ENCODE measurements at places on chromosomes 2 and 18.

- DNase-seq, result no peak
Observed at GRCh38 chr2:219631904-219632759, 4.7 kb downstream of the SLC4A3 start.

GRCh38 chr2:109662889-109663288, 48.7 kb downstream of the SOWAHC start:
- DNase-seq, result no peak

GRCh38 chr2:66439812-66440542, 5.1 kb downstream of the MEIS1 start:
- no peak for DNase-seq

DNA sequence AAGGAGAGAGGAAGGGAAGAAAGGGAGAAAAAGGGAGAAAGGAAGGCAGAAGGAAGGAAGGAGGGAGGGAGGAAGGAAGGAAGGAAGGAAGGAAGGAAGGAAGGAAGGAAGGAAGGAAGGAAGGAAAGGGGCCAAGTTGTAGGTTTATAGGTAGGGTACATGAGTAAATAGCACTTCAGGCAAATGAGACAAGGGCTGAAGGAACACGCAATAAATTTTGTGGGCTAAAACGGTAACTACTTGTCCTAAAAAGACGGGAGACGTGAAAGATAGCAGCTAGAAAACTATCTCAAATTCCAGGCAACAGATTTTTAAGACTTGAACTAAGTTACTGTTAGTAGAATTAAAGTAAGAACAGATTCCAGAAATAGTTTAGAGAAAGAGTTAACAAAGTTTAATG, 129.3 kb upstream of the XIRP2 start:
- no peak for DNase-seq

GRCh38 chr18:59051470-59052165, 88.1 kb upstream of the SEC11C start:
- DNase-seq, result no peak

DNA sequence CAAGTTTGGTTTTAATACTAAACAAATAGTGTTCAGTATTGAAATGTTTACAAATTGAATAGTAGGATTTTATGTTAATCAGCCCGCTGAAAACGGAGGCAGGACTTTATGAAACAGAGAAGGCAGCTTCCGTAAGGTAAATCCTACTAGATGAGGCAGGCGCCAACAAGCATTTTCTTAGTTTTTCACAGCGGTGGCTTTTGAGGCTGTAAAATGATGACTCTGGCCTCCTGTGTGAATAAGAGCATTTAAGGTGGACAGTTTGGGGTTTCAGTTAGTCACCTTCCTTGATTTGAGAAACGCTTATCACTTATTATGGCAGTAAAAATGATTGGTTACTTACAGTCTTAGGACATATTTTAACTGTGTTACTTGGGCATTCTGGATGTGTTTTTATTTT, 212.9 kb downstream of the PTGR3 start:
- no peak for DNase-seq

DNA sequence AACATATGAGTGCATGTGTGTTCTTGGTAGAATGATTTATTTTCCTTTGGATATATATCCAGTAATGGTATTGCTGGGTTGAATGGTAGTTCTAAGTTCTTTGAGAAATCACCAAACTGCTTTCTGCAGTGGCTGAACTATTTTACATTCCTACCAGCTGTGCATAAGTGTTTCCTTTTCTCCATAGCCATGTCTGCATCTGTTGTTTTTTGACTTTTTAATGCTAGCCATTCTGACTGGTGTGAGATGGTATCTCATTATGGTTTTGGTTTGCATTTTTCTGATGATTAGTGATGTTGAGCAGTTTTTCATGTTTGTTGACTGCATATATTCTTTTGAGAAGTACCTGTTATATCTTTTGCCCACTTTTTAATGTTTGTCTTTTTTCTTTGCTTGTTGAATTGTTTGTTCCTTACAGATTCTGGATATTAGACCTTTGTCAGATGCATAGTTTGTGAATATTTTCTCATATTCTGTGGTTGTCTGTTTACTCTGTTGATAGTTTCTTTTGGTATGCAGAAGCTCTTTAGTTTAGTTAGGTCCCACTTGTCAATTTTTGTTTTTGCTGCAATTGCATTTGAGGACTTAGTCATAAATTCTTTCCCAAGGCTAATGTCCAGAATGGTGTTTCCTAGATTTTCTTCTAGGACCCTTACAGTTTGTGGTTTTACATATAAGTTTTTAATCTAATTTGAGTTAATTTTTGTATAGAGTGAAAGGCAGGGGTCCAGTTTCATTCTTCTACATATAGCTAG, 17.6 kb upstream of the KCNE4 start:
- DNase-seq, result no peak

DNA sequence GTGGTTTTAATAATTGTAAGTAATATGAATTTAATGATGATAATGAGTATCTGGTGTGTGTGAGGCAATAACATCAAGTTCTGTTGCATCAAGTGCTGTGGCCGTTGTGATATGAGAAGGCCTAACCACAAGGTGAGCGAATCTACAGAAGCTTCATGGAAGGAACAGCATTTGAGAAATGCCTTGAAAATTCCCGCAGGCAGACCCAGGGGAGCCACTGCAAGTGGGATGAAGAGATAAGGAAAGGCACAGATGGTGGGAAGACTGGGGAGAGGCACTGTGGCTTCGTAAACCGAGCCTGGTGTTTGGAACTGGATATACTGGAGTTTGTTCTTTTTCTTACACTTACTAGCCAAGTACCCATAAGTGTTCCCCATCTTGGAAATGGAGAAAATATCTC, 357.5 kb downstream of the PTPRM start:
- DNase-seq, result no peak

- peak; percentile 74 for DNase-seq
Observed at GRCh38 chr2:233413559-233414272, 59.4 kb downstream of the DGKD start.

DNA sequence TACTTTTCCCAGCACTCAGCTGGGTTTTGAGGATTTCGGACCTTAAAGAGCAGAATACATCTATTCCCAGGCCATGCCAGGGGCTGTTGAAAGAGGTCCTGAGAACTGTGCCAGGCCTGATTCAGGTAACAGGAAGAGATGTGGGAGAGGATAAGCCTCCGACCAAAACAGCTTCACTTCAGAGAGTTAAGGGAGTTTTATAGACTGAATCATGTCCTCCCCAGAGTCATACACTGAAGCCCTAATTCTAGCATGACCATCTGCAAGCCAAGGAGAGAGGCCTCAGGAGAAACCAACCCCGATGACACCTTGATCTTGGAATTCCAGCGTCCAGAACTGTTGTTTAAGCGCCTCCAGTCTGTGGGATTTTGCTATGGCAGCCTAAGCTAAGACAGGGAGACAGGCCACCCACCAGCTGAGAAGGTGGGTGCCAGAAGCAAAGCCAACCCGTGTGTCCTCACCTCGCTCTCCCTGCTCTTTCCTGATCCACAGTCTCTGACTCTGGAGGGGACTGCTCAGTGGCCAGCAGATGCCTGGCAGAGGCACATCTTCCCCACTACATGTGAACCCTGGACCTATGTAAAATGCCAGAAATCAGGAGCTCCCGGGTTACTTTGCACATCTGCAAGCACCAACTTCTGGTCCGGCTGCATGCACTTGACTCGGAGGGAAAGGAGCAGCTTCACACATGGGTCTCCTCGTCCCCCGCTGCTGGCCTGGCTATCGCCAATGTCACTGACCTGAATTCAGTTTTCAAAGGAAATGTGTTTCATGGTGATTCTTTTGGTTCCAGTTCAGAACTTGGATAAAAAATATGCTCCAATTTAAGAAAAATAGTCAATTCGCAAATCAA, 116.8 kb upstream of the EPC2 start:
- DNase-seq, result no peak

DNA sequence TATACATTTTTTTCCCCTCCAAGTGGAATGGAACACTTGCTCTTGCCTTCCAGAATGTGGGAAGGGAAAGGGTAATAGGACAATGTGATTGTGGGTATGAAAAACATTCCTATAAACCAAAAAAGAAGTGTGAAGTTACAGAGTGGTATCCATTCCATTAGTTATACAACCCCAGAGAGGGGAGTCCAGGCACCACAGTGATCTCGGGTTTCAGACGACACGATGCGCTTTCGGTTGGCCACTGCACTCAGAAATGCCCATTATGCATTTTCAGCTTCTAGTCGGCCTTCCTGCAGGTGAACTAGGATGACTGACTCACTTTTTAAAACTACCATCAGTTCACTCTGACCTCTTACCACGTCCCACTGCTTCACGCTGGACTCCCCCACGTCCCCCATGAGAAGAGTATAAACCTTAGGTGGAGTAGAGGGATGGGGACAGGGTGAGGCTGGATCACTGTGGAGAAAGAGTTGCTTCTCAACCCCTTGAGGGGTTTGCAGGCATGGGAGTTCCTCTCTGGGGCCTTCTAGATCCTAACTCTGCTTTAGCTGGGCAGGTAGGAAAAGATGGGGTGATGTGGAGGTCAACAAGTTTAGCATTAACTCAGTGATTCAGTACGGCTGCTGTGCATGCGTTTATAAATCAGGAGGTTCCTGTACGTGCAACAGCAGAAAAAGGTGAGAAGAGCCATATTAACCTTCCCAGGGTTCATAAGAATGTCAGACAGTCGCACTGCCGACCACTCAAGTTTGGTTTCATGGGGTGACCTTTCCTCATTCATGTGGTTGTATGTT, 50.5 kb downstream of the ZNF532 start:
- DNase-seq, result no peak

GRCh38 chr2:224982910-224983711, 59.2 kb downstream of the DOCK10 start:
- peak; percentile 61 for DNase-seq

GRCh38 chr2:25204190-25204838, 35.9 kb upstream of the POMC start:
- peak; percentile 59 for DNase-seq

GRCh38 chr18:364256-364826, 96.5 kb upstream of the THOC1 start:
- peak; percentile 31 for DNase-seq

GRCh38 chr2:72846171-72847095, 20.6 kb upstream of the EXOC6B start:
- DNase-seq, result no peak

- no peak for DNase-seq
Observed at GRCh38 chr2:156343096-156343939, 10.8 kb upstream of the NR4A2 start.

- DNase-seq, result no peak
Observed at GRCh38 chr2:26975102-26975501, 4.7 kb downstream of the MAPRE3 start.

DNA sequence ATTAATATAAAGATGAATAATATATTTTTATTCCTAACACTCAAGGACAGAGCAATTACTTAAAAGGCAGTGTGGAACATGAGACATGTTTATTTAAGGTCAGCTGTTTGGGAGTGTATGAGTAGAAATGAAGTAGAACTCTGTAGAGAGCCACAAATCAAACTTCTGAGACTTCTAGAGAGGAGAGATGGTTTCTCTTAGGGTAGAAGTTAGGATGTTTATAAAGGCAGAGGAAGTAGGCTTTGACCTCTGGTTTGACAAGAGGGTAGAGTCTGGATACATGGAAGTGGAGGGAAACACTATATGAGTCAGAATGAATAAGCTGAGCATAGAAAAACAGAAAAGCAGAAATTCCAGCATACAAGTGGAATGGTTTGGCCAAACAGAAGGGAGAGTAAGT, 262.1 kb upstream of the KLHL14 start:
- DNase-seq, result no peak

GRCh38 chr2:25030702-25031101, 11.2 kb upstream of the EFR3B start:
- DNase-seq, result no peak

DNA sequence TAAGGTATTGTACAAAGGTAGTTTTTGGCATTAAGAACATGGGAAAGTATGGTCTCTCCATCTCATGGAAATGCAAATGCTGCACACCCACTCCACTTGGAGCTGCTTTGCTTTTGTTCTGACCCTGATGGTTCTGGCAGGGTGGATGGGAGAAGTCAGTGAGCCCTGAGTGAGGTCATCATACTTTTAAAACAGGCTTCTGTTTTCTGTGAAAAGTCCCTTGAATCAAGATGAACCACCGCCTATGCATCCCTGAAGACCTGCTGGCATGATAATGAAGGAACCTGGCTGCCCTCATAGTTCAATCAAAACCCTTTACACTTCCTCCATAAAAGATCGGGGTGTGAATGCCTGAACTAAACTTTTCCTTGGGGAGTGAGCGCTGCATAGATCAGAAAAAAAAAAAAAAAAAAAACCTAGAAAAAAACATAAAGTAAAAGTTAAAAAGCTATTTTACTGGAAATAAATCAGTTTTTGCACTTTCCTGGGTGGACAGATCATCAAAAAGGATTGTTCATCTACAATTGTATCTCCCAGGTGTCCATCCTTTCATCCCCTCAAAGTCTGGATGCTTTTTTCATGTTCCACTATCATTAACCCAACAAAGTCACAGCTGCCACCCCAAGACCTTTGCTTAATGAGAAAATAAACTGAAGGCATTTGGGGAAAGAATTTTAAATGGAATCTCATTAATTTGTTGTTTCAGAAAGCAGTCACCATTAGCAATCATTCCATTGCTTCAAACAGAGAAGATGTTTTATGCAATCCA, 728.1 kb upstream of the DDX18 start:
- no peak for DNase-seq

DNA sequence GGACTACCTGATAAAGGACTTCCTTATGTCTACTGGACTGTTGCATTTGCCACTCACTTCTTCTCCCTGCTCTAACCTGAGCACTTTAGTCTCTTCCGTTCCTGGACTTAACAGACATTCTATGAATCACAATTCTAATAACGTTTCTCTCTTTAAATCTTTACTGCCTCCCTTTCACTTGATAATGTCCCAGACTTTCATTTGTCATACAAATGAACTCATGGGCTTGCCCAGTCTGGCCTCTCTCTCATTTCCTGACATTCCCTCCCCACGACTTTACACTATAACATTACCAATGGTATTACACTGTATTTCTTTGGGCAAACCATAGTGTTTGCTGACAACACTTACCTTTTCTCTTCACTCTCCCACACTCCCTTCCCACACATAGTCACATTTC, 540.7 kb upstream of the TMEFF2 start:
- no peak for DNase-seq

DNA sequence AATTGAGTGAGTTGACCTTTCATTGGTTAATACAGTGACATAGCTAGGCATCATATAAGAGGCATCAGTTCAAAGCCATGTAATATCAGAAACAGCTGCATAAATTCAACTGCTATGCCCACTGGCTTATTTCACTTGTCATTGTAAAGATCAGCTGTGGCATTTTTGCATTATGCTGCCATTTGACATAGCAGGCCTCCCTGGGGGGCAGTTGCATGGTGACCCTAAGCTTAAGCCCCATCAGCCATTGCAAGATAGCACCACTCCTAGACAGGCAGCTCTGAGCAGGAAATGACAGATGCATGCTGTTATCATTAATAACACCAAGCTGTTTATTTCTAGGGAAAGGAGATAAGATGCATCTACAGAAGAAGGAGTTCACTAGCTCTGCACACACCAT, 233.4 kb upstream of the CNTNAP5 start:
- no peak for DNase-seq

DNA sequence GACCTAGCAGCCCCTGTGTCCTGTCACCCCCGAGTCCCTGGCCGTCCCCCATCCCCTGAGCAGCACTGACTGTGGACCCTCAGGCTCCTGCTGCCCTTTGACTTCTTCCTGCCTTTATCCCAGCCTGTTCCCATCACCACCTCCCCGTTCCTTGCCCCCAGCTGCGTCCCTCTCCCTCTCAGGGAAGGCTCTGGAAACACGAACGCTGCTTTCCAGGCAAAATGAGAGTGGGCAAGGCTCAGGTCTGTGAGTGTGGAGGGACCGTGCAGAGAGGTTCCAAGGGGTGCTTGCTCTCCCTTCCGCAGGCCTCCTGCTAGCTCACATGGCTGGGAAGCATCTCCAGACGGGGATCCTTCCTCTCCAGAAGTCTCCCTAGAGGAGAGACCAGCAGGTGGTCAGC, 501.8 kb upstream of the SALL3 start:
- DNase-seq, result no peak

GRCh38 chr2:8579485-8580085, 102.3 kb upstream of the ID2 start:
- DNase-seq, result peak; percentile 53
